ENCODE measurements at places on chromosomes 1 and 21. TPM values are rescaled to one million over a fixed set of nuclear protein-coding genes. Genes with fewer than 3 reads are reported as not detected.

The CXADR gene
- total RNA-seq: 40.5 TPM

The RIMKLA gene
- 0.29 TPM for total RNA-seq

The FGR gene
- total RNA-seq: 0.41 TPM

The PRAMEF12 gene
- 0.21 TPM for total RNA-seq

The CDCA8 gene
- total RNA-seq: 4.0 TPM

The OR10J1 gene
- total RNA-seq: not detected

The TSACC gene
- total RNA-seq: 0.25 TPM

The CDKN2C gene
- 0.07 TPM for total RNA-seq

The USF1 gene
- total RNA-seq: 55.7 TPM

The CHD5 gene
- 0.08 TPM for total RNA-seq

The CFHR3 gene
- total RNA-seq: not detected

The WDR64 gene
- total RNA-seq: not detected

The NTNG1 gene
- 5.2 TPM for total RNA-seq

The TMEM234 gene
- total RNA-seq: 21.1 TPM

The RNU1-2 gene
- under 0.01 TPM for total RNA-seq

The ST6GALNAC3 gene
- 4.1 TPM for total RNA-seq

The PPIE gene
- 60.0 TPM for total RNA-seq

The ITGB2 gene
- 9.1 TPM for total RNA-seq

The HMCN1 gene
- 2.1 TPM for total RNA-seq

The S100A7 gene
- not detected for total RNA-seq

The EVA1B gene
- 139 TPM for total RNA-seq

The SFN gene
- total RNA-seq: 89.0 TPM

The FOXD3 gene
- not detected for total RNA-seq

The FBXO42 gene
- 11.9 TPM for total RNA-seq

The RUNX3 gene
- total RNA-seq: 0.38 TPM

The AIRE gene
- total RNA-seq: 0.17 TPM

The SLC9C2 gene
- not detected for total RNA-seq

The HENMT1 gene
- 6.6 TPM for total RNA-seq

The C1orf226 gene
- 3.7 TPM for total RNA-seq

The PALMD gene
- 0.17 TPM for total RNA-seq

Measured in kidney epithelial cell (primary cell).